Stomach (tissue), 19 donors: ENCODE measurements at places on chromosomes 6 and 20. TPM values are rescaled to one million over a fixed set of nuclear protein-coding genes. Genes with fewer than 3 reads are reported as not detected.

DNA sequence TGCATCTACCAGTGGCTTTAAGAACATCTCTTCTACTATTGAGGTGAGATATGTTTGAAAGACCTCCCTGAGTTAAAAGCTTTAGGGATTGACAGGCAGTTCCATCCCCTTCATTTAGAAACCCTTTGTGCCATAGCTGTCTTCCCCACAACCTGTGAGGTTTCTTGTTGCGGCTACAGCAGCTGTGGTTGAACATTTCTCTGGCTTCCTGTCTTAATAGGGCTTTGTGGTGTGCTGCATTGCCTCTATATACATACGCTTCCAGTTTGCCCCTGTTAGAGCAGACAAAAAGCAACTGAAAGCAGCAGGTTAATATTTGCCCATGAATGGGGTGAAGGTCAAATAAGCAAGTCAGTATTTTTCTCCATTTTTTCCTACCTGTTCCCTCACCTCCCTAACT is 210.2 kb downstream of the TMEM200A start:
- no peak overlapping the region for H3K4me3 ChIP-seq
- no peak overlapping the region for H3K27ac ChIP-seq
- H3K27me3 ChIP-seq: no peaks in the 10 kb centered on the region
- DNase-seq: no peak
- no peaks in the 10 kb centered on the region for H3K36me3 ChIP-seq
- H3K4me1 ChIP-seq: no peaks in the 10 kb centered on the region

GRCh38 chr6:163743796-163744195 is 329.3 kb downstream of the QKI start:
- no peaks in the 10 kb centered on the region for H3K4me1 ChIP-seq
- no peaks in the 10 kb centered on the region for H3K36me3 ChIP-seq
- no peak overlapping the region for H3K27ac ChIP-seq
- no peak overlapping the region for H3K4me3 ChIP-seq

F13A1 gene
- 27.5 TPM for total RNA-seq

GRCh38 chr6:45667300-45667699 is 289.6 kb upstream of the SUPT3H start:
- no peaks in the 10 kb centered on the region for H3K27me3 ChIP-seq
- no peaks in the 10 kb centered on the region for H3K36me3 ChIP-seq
- H3K4me1 ChIP-seq: peaks cover 10% of the 10 kb centered on the region
- H3K4me3 ChIP-seq: no peak overlapping the region

DNA sequence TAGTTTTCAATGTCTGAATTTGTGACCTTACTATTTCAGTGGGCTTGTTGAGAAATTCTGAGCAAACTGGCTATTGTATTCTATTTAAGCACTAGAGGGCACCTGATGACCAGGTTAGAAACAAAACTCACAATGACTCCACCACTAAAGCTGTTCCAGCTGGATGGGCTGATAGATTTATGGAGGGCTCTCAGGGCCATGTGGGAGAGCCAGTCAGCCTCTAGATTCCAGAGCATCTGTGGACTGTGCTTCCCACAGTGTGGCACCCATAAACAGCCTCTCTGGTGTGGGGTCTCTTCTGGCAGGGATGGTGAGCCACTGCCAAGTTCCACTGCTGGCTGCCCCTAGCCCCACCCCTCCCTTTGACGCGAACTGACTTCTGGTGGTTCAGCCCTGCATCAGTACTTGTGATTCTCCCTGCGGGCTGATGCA is 29.2 kb downstream of the C6orf58 start:
- H3K27me3 ChIP-seq: no peaks in the 10 kb centered on the region
- H3K27ac ChIP-seq: no peak overlapping the region
- H3K36me3 ChIP-seq: no peaks in the 10 kb centered on the region
- H3K4me1 ChIP-seq: no peaks in the 10 kb centered on the region
- no peak for DNase-seq

TP53TG5 gene
- not detected for total RNA-seq

LINC00237 gene
- not detected for total RNA-seq

DNA sequence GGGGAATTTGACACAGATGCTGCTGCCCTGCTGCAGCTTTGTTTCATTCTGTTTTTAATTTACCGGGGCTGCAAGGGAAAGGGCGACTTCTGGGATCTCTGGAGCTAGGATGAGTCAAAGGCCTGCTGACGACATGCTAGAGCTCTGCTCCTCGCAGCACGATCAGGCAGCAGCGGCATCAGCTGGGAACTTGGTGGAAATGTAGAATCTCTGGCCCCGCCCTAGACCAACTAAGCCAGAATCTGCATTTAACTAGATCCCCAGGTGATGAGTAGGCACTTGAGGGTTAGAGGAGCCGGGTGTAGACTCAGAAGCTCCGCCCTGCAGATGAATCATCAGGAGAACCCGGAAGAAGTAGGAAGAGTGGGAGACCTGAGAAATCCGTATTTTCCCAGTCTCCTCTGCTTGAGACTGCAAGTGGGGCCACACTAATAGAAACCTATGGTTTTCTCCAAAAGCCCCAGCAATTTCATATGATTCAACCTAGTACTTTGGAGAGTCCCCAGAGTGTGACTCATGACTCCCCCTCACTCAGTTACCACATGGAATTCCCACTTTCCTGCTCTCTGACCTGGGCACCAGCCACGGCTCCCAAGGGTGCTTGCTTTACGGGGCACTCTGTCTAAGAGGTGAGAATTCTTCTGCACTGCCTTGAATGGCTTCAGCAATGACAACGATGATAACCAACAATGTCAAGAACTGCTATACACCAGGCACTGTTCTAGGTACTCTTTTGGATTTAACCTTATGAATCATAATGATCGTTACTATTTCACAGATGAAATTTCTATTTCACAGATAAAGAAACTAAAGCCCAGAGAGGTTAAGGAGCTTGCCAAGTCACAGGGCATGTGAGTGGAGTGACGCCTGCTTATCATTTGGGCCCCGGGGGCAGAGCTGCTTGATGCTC is 18.1 kb downstream of the TUBB2B start:
- H3K4me3 ChIP-seq: no peak overlapping the region
- H3K36me3 ChIP-seq: no peaks in the 10 kb centered on the region
- no peak overlapping the region for H3K27ac ChIP-seq
- H3K4me1 ChIP-seq: peaks cover 8% of the 10 kb centered on the region
- H3K27me3 ChIP-seq: no peaks in the 10 kb centered on the region
- DNase-seq: peak; percentile 70

- no peaks in the 10 kb centered on the region for H3K27me3 ChIP-seq
- H3K36me3 ChIP-seq: no peaks in the 10 kb centered on the region
- no peak for DNase-seq
- H3K4me1 ChIP-seq: peaks cover 19% of the 10 kb centered on the region
- no peak overlapping the region for H3K27ac ChIP-seq
Measured at GRCh38 chr6:138520463-138520862, 21.2 kb upstream of the NHSL1 start.

- H3K4me3 ChIP-seq: no peak overlapping the region
- no peak overlapping the region for H3K27ac ChIP-seq
- no peaks in the 10 kb centered on the region for H3K36me3 ChIP-seq
- no peaks in the 10 kb centered on the region for H3K27me3 ChIP-seq
- peaks cover 34% of the 10 kb centered on the region for H3K4me1 ChIP-seq
Measured at GRCh38 chr6:129659590-129660345, 50.2 kb downstream of the ARHGAP18 start.

- no peaks in the 10 kb centered on the region for H3K36me3 ChIP-seq
- H3K27me3 ChIP-seq: no peaks in the 10 kb centered on the region
- DNase-seq: no peak
- no peak overlapping the region for H3K4me3 ChIP-seq
- no peaks in the 10 kb centered on the region for H3K4me1 ChIP-seq
Measured at GRCh38 chr6:65610746-65611145, 96.3 kb downstream of the EYS start.

- no peak for DNase-seq
- no peaks in the 10 kb centered on the region for H3K27me3 ChIP-seq
- no peak overlapping the region for H3K4me3 ChIP-seq
- H3K36me3 ChIP-seq: no peaks in the 10 kb centered on the region
Measured at GRCh38 chr6:146915671-146916127, 288.5 kb upstream of the STXBP5 start.

NNAT gene
- total RNA-seq: 65.2 TPM
